B cell (primary cell): ENCODE measurements at places on chromosomes 6 and 20.

DNA sequence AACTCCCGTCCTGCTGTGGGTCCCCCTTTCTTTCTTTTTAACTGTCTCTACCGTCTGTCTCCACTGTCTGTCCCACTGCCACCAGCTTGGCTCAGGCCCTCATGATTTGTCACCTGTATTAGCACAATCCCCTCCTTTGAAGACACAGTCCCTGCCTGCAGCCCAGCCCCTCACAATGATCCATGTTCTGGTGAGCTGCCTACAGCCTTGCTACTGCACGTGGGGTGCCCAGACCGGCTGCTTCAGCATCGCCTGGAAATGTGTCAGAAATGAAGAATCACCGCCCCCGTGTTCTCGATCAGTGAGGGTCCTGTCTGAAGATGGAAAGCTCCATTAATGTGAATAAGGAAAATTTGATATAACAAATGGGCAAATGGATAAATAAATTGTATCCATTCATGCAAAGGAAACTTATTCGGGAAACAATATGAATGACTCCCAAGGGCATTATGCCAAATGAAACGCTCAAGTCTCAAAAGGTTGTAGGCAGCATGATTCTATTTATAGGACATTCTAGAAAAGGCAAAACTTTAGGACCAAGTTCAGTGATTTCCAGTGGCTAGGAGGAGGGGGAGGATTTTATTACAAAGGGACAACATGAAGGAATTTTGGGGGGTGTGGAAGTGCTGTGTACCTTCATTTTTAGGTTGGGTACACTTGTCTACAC lies 59.4 kb upstream of the CD83 start:
- DNase-seq, result no peak

GRCh38 chr6:30752157-30752927 lies 8.0 kb upstream of the IER3 start:
- no peak for DNase-seq

DNA sequence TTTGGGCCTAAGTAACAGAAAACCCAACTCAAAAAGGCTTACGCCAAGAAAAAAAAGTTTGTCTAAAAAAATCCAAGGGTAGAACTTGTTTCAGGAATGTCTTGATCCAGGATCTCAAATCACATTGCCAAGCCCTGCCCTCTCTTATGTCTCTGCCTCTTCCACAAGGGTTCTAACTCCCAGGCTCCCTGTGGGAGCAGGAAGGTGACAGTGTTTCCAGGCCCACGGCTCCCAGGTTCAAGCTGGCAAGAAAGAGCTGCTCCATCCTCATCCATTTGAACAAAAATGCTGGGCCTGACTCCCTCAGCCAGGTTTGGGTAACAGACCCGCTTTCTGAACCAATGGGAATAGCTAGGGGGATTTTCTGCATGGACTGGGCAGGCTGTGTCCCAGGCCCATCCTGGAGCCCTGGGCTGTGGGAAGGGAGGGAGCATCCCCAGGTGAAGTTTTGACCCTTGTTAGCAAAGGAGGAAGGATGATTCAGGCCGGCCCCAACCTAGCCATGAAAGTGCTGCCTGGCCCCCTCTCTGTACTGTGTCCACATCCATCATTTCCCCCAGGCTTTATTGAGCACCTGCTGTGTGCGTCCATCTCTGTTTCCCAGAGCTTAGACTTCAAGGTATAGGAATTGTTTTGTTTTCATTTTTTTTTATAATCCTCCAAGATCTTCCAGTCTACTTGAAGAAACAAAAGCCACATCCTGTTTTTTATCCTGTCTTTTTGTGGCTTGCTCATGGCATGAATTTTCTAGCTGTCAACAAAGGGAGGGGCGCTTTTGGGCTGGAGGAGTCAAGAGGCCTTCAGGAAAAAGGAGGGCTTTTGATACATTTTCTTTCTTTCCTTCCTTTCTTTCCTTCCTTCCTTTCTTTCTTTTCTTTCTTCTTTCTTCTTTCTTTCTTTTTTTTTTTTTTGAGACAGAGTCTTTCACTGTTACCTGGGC lies 159.8 kb downstream of the TFAP2C start:
- no peak for DNase-seq

DNA sequence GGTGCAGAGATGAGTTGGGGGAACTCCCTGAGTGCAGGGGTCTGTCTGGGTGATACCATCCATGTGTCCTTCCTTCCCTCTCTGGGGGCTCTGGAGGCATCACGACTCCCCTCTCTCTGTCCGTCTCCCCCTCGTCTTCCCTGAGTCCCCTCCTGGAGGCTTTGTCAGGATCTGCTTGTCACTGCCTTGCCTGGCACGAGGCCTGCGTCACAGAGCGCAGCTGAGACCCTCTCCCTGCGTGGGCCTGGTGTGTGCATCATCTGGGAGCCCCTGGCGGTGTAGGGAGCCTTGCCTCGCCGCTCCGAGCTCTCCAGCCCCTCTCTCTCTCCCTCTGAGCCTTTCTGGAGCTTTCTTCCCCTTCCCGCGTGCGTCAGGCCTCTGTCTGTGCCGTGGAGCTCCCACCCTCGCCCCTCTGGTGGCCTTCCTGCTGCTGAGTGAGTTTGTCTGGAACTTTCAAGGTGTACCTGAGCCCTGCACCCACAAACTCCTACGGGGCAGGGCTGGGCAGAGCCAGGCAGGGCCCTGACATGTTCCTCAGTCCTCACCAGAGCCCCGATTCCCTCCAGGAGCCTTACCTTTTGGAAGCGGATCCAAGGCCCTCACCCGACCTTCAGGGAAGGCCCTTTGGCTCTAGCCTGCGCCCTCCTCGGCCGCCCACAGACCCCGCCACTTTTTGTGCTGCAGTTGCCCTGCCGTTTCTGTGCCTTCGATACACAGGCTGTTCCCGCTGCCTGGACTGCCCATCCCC lies 70.3 kb downstream of the SRC start:
- no peak for DNase-seq

DNA sequence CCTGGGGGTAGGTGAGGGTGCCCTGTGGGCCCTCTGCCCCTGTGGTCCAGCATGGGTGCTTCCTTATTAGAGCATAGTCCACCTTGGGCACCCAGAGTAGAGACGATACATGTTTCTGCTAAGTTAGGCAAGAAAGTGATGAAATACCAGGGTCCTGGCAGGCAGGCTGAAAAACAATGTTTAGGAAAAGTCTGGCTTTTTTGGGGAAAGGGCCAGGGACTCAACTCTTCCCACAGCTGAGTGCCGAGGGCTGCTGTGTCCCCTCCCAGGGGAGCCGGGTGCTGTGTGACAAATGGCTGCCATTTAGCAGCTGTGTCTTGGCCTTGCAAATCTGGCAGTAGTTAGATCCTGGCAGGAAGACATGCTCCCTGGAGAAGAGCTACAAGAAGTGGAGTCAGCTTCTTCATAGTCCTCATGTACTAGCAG lies 61.5 kb downstream of the RREB1 start:
- DNase-seq, result no peak

DNA sequence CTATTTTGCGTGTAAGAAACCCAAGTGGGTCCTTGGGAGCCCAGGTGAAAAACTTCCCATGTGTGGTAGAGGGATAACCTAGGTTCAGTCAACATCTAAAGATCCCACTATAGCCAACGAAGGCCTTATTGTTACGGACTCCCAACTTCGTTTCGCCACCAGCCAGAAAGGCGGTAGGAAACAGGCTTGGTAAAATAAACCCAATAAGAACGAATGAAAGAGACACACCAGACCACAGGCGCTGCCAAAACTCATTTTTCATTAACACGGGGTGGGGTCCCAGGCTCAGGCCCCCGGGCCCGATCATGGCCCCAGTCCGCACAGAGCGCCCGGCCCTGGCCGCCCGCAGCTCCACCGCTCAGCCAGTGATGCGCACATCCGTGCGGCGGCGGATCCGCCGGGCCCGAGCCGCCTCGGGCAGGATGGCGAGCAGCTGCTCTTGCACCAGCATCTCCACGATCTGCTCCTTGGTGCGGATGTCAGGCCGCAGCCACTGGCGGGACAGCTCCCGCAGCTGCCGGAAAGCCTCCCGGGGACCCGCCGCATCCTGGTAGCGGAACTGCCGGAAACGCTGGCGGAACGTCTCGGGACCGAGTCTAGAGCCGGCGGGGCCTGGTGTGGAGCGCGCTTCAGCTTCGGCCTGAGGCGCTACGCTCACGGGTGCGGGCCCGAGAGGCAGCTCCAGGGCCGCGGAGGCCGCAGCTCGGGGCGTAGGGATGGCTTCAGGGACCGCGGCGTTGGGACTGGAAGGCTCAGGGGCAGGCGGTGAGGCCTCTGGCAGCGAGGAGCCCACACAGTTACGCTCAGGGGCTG lies 709 bp downstream of the SCAND1 start:
- no peak for DNase-seq

- DNase-seq, result no peak
Observed at GRCh38 chr6:170207586-170208181, 83.2 kb downstream of the DLL1 start.

DNA sequence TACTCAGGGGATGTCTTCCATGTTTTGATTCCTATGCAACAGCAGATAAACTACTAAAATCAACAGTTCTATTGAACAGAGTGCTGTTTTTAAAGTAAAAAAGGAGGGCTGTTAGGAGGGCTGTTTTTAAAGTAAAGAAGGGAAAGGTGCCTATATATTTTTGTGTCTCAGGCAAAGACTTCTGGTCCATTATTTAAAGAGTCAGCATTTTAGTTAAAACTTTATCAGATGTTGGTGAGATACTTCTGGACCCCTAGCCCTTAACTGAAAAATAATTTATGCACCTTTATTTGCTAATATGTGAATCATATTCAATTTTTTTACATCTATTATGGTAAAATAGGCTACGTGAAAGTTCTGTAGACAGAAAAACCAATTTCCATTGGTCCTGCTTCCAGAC lies 144.8 kb downstream of the MOXD1 start:
- no peak for DNase-seq

DNA sequence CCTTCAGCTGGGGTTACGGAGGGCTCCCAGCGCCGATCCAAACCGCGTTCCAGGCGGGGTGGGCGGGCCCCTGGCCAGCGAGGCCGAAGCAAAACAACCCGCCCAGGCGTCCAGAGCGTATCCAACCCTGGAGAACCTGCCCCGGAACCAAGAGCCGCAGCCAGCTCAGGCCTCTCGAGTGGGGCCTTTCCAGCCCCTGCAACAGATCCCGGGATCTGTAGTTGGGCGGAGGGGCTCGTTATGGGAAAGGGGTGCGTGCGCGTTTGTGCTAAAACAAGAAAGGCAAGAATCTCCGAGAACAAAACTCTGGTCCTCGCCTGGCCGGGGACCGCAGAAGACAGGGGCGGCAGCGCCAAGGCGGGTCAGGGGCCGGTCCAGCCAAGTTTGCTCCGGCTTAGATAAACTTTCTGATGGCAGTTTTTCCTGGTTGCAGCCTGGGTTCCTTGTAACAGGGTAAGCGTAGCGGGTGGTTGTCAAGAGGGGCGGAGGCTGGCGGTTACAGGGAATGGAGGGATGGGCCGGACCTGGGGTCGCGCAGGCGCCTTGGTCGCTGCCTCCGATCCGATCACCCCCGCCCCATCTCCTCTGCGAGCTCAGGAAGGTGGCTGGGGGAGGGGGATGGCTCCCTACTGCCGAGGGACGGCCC lies 448 bp upstream of the RIN2 start:
- DNase-seq, result no peak

GRCh38 chr20:2130062-2130591 lies 28.5 kb downstream of the STK35 start:
- no peak for DNase-seq

- DNase-seq, result no peak
Observed at GRCh38 chr20:38255393-38255792, 5.1 kb downstream of the KIAA1755 start.

DNA sequence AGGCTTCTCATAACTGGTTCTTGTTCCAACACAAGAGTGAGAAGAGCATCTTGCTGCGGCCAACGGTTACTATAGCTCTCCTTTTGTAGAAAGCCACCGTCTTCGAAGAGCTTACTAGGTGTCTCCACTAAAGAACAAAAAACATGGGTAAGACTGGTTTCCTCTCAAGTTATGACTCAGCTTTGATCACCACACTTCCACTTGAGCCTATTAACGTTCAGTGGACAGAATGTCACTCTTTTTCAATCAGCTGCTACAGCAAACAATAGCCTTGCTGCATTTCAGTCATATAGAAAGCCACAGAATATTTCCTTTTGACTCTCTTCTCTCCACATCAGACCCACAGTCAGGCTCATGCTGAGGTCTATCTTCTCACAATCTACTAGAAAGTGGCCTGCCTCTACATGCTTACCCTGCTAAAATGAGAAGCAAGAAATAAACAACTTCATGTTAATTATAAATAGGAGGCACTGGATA lies 243.5 kb upstream of the PREP start:
- DNase-seq, result no peak

GRCh38 chr6:25341203-25341552 lies 62.0 kb downstream of the CARMIL1 start:
- DNase-seq, result no peak

DNA sequence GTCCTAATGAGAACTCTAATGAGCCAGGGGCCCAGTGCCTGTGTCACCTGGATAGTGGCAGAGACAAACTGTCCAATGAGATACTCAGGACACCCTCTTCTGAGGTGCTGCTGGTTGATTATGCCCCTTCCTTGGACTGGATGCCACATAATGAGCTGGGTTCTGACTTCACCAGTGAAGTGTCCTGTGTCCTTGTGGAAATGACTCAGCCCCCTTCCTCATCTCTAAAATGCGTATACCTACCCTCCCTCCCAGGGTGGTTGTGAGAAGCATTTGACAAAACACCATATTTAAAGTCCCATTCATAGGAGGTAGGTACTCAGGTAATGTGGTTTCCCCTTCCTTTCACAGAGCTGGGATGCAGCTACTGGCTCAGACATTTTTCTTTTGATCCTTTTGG lies 28.4 kb upstream of the RNF24 start:
- DNase-seq, result no peak

DNA sequence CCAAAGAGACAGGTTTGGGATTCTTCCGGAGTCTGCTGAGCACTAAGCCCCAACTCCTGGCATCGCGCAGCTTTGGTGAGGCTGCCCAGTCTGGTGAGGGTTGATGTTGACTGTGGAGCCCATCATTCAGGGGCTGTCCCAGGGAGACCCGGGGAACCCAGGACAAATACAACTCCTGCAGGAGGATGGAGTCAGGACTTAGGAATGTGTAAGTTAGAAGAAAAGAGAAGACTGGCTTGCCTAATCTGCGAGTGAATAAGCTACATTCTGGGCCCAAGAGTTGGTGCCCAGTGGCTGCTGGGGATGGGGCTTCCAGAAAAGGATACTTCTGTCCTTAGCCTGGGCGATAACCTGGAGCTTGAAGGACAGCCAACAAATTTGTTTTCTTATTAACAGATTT lies 47.9 kb downstream of the STK35 start:
- no peak for DNase-seq
